ENCODE measurements at places on chromosomes 12 and 14. TPM values are rescaled to one million over a fixed set of nuclear protein-coding genes. Genes with fewer than 3 reads are reported as not detected.

- no peaks in the 10 kb centered on the region for H3K27me3 ChIP-seq
- DNase-seq, result no peak
- H3K4me1 ChIP-seq, result no peaks in the 10 kb centered on the region
- H3K36me3 ChIP-seq, result no peaks in the 10 kb centered on the region
Observed at GRCh38 chr12:132432721-132433577, 57.0 kb upstream of the FBRSL1 start.

- H3K36me3 ChIP-seq, result no peaks in the 10 kb centered on the region
- H3K4me1 ChIP-seq, result no peaks in the 10 kb centered on the region
- H3K4me3 ChIP-seq, result no peak overlapping the region
- no peak overlapping the region for H3K27ac ChIP-seq
- no peak for DNase-seq
Observed at GRCh38 chr14:55248411-55248810, 22.8 kb upstream of the FBXO34 start.

DNA sequence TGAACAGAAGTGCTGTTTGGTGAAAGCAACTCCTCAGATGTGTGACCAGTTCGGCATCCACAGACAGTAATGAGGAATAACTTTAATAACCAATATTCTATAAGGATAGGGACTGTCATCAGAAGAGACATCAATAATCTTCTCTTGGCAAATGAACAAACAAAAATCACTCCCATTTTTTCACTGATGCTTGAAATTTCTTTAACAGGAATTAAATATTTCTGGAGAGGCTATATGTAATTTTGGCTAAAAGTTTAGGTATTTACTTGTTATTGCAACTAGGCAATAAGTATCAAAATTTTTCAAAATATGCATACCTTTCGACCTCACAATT is 121.6 kb upstream of the EEA1 start:
- H3K4me3 ChIP-seq, result no peak overlapping the region
- H3K36me3 ChIP-seq, result no peaks in the 10 kb centered on the region
- H3K27me3 ChIP-seq, result no peaks in the 10 kb centered on the region
- H3K4me1 ChIP-seq, result no peaks in the 10 kb centered on the region

Gene CCDC184
- total RNA-seq, result 1.1 TPM

Gene ENDOU
- total RNA-seq, result 1.7 TPM

Gene PLCZ1
- 0.66 TPM for total RNA-seq

DNA sequence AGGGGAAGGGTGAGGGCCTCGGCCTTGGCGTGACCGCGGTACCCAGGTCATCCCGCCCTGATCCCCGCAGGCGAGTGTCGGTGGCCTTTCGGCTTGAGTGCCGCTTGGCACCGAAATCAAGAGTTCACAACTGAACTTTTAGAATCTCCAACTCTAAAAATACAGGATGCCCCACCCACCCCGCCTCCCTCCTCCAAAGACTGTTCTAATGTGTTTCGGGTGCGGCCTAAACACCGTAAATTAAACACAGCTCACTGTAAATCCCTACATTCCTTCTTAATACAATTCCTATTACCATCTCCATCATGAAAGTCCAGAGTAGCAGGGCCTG is 11.4 kb downstream of the SCNN1A start:
- no peaks in the 10 kb centered on the region for H3K36me3 ChIP-seq
- H3K27ac ChIP-seq, result no peak overlapping the region
- no peak overlapping the region for H3K4me3 ChIP-seq
- no peak for DNase-seq

GRCh38 chr12:28750946-28751685 is 398.0 kb upstream of the FAR2 start:
- no peaks in the 10 kb centered on the region for H3K27me3 ChIP-seq
- H3K27ac ChIP-seq, result no peak overlapping the region
- no peak overlapping the region for H3K4me3 ChIP-seq

- H3K4me1 ChIP-seq, result no peaks in the 10 kb centered on the region
- H3K4me3 ChIP-seq, result no peak overlapping the region
- H3K27ac ChIP-seq, result no peak overlapping the region
- DNase-seq, result no peak
- no peaks in the 10 kb centered on the region for H3K36me3 ChIP-seq
Observed at GRCh38 chr12:1523046-1523445, 71.3 kb downstream of the FBXL14 start.

- H3K36me3 ChIP-seq, result no peaks in the 10 kb centered on the region
- no peaks in the 10 kb centered on the region for H3K27me3 ChIP-seq
- peaks cover 5% of the 10 kb centered on the region for H3K4me1 ChIP-seq
Observed at GRCh38 chr14:56659378-56659777, 79.8 kb downstream of the TMEM260 start.

DNA sequence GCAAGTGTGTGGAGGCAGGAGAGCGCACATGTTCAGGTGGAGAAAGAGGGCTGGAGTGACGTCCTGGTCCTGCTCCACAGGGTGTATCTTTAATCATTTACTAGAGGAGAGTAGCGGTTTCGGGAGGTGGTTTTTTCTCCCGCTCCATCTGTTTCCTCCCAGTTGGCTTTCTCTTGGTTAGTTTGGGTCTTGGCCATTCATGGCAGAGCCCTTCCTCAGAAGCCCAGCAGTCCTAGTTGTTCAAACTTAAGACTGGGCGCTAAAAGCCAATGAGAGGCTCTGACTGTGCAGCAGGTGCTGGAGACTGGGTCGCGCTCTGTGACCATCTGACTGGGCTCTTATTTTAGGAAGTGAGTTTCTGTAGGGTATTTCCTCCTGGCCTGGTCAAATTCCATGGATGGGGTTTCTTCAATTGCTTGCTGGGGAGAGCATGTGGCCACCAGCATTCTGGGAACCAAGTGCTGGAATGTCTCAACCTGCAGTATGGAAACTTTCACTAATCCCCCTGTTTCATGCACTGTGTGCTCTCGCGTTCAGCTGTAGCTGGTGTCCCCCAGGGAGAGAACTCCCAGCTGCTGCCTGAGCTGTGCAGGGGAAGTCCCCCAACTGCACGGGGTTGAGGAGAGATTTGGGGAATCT is 27.4 kb upstream of the TSPAN9 start:
- no peak overlapping the region for H3K4me3 ChIP-seq
- no peaks in the 10 kb centered on the region for H3K36me3 ChIP-seq
- no peaks in the 10 kb centered on the region for H3K4me1 ChIP-seq
- no peaks in the 10 kb centered on the region for H3K27me3 ChIP-seq
- no peak overlapping the region for H3K27ac ChIP-seq

GRCh38 chr14:58923751-58924405 is 264.6 kb upstream of the DAAM1 start:
- H3K27me3 ChIP-seq, result no peaks in the 10 kb centered on the region
- H3K27ac ChIP-seq, result no peak overlapping the region
- no peaks in the 10 kb centered on the region for H3K4me1 ChIP-seq
- no peaks in the 10 kb centered on the region for H3K36me3 ChIP-seq
- no peak for DNase-seq

Data from aorta (tissue), 5 donors.